Activated CD4-positive, alpha-beta T cell treated with anti-CD3 and anti-CD28 coated beads, Interleukin-2, amount 10 ng/mL, durations not matched to agents 24 days and 14 days (primary cell): ENCODE measurements at places on chromosomes 6 and 20. TPM values are rescaled to one million over a fixed set of nuclear protein-coding genes. Genes with fewer than 3 reads are reported as not detected.

GRCh38 chr6:127147534-127147933 lies 29.1 kb downstream of the RSPO3 start:
- no peaks in the 10 kb centered on the region for H3K4me1 ChIP-seq
- no peak for DNase-seq

GRCh38 chr6:12090714-12091113 lies 78.6 kb downstream of the HIVEP1 start:
- peaks cover 25% of the 10 kb centered on the region for H3K36me3 ChIP-seq
- H3K27ac ChIP-seq, result no peak overlapping the region
- no peak for DNase-seq
- no peak overlapping the region for H3K4me3 ChIP-seq
- no peaks in the 10 kb centered on the region for H3K27me3 ChIP-seq

DNA sequence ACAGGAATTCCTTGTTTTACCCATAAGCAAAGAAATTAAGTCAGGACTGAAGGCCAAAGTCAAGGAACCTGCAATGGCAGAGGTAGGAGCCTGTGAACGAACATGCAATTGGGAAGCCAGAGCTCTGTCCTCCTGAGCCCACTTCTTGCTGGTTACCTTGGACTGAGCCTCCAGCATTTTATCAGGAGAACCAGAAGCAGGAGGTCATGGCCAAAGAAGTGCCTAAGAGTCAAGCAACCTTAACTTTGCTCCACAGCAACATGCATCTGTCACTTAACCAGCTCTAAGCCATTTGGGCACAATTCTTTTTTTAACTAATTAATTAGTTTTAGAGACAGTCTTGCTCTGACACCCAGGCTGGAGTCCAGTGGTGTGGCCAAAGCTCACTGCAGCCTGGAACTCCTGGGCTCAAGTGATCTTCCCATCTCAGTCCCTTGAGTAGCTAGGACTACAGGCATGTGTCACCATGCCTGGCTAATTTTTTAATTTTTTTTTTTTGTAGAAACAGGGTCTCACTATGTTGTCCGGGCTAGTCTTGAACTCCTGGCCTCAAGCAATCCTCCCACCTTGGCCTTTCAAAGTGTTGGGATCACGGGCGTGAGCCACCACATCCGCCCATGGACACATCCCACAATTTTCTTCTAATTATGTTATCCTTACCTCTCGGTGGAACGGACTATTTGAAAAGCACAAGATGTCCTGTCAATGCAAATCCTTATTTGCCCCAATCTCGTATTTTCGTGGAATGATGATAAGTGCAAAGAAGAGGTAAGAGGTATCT lies 334.2 kb downstream of the CD83 start:
- H3K4me3 ChIP-seq, result no peak overlapping the region
- peak; percentile 57 for DNase-seq
- H3K4me1 ChIP-seq, result peaks cover 86% of the 10 kb centered on the region
- peak overlapping the region; percentile 95 for H3K27ac ChIP-seq
- H3K27me3 ChIP-seq, result no peaks in the 10 kb centered on the region

DNA sequence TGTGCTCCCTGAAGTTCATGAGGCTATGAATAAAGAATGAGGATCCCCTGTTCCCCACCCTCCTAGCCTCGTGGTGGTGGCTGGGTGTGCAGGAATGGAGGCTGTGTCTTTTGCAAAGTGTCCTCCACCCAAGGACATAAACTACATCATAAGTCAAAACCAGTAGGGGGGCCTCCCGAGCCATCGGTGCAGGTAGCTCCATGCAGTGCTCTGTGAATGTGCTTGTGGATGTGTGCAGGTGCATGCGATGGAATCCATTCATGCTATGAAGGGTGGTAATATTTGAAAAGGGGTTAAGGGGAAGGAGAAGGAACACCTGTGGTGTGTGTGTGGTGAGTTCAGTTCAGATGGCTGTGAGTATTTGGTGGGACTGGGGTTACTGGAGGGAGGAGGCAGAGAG lies 197.3 kb downstream of the NRN1 start:
- peak; percentile 64 for DNase-seq
- H3K27me3 ChIP-seq, result peaks cover 2% of the 10 kb centered on the region
- no peak overlapping the region for H3K4me3 ChIP-seq
- H3K36me3 ChIP-seq, result peaks cover 3% of the 10 kb centered on the region
- no peak overlapping the region for H3K27ac ChIP-seq

DNA sequence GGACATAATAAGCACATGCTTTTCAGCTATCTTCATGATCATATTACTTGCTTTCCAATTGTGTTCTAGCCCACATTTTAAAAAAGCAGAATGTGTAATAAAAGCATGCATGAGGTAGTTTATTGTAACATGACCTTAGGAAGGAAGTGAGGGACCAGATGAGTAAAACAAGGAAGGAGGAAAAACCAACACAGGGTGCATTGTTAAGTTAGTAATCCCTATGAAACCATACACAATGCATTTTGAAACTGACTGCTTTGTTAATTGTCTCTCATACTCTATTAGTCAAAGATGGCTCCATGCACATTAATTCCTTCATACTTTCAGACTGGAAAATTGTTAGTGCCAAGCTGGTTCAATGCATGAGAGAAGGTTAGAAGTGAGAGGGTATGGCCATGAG lies 37.7 kb upstream of the CENPW start:
- no peak overlapping the region for H3K4me3 ChIP-seq
- no peak for DNase-seq
- H3K4me1 ChIP-seq, result peaks cover 10% of the 10 kb centered on the region
- H3K27ac ChIP-seq, result no peak overlapping the region
- peaks cover 9% of the 10 kb centered on the region for H3K27me3 ChIP-seq
- no peaks in the 10 kb centered on the region for H3K36me3 ChIP-seq

DNA sequence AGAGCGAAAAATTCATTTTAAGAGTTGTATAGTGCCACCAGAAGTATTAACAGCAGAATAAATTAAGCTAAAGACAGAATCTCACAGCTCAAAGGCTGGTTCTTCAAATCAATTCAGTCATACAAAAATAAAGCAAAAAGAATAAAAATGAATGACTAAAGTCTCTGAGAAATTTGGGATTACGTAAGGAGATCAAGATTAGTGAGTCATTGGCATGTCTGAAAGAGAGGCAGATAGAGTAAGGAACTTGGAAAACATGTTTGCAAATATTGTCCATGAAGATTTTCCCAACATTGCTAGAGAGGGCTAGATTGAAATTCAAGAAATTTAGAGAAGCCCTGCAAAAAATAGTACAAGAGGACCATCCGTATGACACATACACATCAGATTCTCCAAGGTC lies 1413.9 kb upstream of the ADGRB3 start:
- DNase-seq, result no peak
- no peaks in the 10 kb centered on the region for H3K27me3 ChIP-seq
- no peaks in the 10 kb centered on the region for H3K4me1 ChIP-seq
- no peaks in the 10 kb centered on the region for H3K36me3 ChIP-seq
- H3K4me3 ChIP-seq, result no peak overlapping the region

DNA sequence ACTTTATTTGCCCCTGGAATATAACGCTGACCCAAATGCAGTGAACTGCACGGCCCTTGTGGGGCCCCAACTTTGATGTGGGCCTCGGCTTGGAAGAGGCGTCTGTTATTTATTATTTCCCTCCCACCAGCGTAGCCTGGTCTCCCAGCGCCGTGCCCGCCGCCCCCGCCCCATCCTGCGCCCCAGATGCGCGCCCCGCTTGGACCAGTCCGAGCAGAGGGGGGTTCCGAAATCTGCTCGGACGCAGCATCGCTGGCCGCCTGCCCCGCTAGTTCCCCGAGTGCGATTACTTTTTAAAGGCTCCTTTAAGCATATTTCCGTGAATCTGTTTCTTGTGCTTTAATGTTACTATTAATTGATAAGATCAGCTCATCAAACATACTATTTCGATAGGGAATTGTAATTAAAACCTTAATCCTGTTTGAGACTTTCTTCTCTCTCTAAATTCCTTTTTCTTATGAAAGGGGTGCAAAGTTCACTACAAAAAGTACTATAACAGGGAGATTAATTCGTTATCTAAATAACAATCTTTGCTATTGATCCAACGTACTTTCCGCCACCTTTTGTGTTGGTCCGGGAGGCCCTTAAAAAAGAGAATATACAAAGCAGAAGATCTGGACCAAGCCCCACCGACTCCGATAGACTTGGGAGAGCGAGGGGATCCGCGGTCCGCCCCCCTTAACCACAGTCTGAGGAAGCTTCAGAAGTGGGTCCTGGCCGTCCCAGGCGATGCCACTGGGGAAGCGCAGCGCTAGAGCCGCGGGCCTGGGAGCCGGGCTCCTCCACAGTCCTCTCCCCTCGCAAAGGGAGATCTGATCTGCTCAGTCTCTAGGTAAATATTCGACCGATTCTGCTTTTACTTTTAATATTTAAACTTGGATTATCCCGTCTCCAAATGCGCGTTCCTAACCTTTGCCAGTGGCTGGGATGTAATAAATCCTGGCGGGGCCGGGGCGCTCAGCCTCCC lies 10.2 kb downstream of the POU3F2 start:
- peaks cover 10% of the 10 kb centered on the region for H3K4me1 ChIP-seq
- peak overlapping the region; percentile 24 for H3K4me3 ChIP-seq
- peak overlapping the region; percentile 12 for H3K27ac ChIP-seq

The YTHDF1 gene
- total RNA-seq, result 44.5 and 48.6 TPM in 2 replicates

The ZFP57 gene
- 2.0 and 2.7 TPM in 2 replicates for total RNA-seq

The PAK5 gene
- not detected in 2 replicates for total RNA-seq

The VWA7 gene
- 3.0 and 3.2 TPM in 2 replicates for total RNA-seq

The TTK gene
- 21.9 and 22.4 TPM in 2 replicates for total RNA-seq

The IP6K3 gene
- not detected in 2 replicates for total RNA-seq
